Mesenteric fat pad (tissue), 1 donor: ENCODE measurements at places on chromosomes 4 and X. TPM values are rescaled to one million over a fixed set of nuclear protein-coding genes. Genes with fewer than 3 reads are reported as not detected.

- DNase-seq: no peak
Measured at GRCh38 chr4:165383591-165384073, 4.8 kb downstream of the CPE start.

DNA sequence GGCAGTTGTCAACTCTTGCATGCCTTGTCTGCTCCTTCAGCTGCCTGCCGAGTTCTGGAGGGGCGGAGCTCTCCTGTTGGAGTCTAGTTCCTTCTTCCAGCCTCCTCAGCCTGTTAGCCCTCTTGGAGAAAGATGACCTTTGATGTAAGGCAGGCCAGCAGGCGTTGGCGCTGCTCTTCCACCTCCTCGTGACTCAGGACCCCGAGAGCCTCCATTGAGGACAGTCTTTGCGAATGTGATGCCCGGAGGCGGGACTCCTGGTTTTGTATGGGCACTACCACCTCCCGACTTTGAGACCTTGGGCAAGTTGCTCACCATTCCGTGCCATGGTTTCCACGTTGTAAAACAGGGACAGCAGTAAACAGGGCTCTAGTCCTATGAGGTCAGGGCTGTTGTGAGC is 108.3 kb downstream of the TENM3 start:
- no peak for DNase-seq

DGAT2L6 gene
- not detected for total RNA-seq

ZNF185 gene
- 6.3 TPM for total RNA-seq

COL4A5 gene
- total RNA-seq: 1.7 TPM

DNA sequence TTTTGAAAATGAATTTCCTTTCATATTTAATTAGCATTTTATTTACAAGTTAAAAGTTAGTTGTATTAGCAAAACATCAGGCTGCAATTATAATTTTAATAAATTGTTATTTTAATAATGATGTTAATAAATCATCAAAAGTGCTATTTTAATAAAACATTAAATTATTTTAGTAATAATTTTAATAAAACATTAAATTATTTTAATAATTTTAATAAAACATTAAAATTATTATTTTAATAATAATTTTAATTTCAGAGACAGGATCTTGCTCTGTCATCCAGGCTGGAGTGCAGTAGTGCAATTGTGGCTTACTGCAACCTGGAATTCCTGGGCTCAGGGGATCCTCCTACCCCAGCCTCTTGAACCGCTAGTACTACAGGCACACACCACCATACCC is 10.8 kb downstream of the RAP2C start:
- DNase-seq: no peak

- DNase-seq: no peak
Measured at GRCh38 chr4:184534511-184535391, 60.4 kb upstream of the IRF2 start.

GRCh38 chr4:186725469-186726425 is 2.1 kb upstream of the FAT1 start:
- DNase-seq: no peak

LAMTOR3 gene
- total RNA-seq: 31.5 TPM

- no peak for DNase-seq
Measured at GRCh38 chr4:121989715-121990114, 37.9 kb upstream of the TRPC3 start.

- no peak for DNase-seq
Measured at GRCh38 chrX:133859860-133860259, 125.5 kb downstream of the GPC3 start.

MAPK10 gene
- total RNA-seq: 38.9 TPM

- DNase-seq: no peak
Measured at GRCh38 chr4:13982010-13982409, 354.5 kb upstream of the BOD1L1 start.

PNMA6A gene
- total RNA-seq: 2.5 TPM

S100G gene
- not detected for total RNA-seq

DNA sequence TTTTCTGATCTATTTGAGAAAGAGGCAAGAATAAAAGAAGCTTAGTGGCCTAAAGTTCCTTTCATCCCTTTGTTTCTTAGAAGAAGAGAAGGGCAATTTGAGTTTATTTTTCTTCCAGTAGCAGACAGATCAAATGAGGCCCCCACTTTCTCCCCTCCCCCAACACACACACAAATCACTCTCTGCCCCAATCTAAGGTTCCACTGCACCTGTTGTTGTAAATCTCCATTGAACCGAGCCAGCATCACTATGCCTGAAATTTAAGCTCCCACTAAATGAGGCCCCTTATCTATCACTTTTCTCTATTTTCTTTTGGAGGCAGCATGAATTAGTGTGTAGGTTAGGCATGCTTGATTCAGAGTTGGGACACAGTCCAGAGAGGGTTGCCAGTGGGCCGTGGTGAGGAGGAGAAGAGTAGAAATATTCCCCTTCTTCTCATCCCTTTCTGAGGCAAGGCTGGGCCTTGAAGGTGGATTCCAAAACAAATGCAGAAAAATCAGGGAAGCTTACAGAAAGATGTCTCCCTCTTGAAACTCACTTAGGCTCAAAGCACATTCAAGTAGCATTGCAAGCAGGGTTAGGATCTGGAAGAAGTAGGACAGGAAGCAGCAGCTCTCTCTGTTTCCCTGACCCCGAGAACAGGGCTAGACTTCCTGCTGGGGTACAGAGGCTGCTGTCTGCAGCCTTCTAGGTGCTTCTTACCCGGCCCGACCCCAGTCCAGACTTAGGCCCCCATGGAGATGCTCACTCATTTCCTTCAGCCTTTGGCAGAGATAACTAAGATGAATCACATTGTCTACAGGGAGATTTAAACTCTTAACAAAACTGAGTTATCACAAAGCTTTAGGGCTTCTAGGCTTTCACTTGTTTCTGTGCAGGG is 70.7 kb downstream of the RASL11B start:
- DNase-seq: no peak

GRCh38 chr4:89353514-89353913 is 45.9 kb upstream of the GPRIN3 start:
- no peak for DNase-seq

DNA sequence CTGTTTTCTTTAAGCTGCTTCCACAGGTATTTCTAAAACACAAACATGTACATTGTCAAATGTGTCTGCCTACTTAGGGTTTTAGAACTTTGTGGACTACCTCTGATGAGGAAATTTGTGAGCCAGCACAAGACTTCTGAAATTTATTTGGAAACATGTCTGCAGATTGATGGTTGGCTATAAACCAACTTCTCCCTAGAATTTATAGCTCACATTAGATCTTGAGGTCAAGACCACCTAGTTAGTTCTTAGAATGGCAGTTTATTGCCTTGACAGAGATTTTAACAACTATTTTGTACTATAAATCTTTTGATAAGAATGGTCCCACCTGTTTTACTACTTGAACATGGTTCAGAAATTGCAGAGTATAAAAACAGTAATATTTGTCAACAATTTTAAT is 72.7 kb upstream of the AADAT start:
- DNase-seq: no peak

DNA sequence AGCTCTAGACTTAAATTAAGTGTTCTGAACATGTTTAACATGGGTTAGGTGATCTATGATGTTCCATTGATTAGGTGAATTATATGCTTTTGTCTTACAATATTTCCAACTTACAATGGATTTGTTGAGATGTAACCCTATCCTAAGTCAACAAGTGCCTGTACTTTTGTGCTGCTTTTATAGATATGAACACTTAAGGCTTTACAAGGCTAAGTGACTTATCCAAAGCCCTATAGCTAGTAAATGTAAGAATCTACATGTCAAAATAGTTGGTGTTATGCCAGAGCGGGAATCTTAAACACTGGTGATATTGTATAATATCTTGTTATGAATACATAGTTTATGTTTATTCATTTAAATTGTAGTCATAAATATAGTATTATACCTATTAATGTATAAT is 1629.1 kb upstream of the IGFBP7 start:
- DNase-seq: no peak

- no peak for DNase-seq
Measured at GRCh38 chr4:113593400-113594230, 167.9 kb downstream of the CAMK2D start.

- no peak for DNase-seq
Measured at GRCh38 chr4:139963708-139964107, 190.3 kb downstream of the MAML3 start.

XAGE1A gene
- not detected for total RNA-seq

UBE2D3 gene
- 316 TPM for total RNA-seq

WDR17 gene
- 1.4 TPM for total RNA-seq

GRCh38 chr4:53586121-53586816 is 5.0 kb downstream of the LNX1 start:
- no peak for DNase-seq

LIMCH1 gene
- 113 TPM for total RNA-seq

DNA sequence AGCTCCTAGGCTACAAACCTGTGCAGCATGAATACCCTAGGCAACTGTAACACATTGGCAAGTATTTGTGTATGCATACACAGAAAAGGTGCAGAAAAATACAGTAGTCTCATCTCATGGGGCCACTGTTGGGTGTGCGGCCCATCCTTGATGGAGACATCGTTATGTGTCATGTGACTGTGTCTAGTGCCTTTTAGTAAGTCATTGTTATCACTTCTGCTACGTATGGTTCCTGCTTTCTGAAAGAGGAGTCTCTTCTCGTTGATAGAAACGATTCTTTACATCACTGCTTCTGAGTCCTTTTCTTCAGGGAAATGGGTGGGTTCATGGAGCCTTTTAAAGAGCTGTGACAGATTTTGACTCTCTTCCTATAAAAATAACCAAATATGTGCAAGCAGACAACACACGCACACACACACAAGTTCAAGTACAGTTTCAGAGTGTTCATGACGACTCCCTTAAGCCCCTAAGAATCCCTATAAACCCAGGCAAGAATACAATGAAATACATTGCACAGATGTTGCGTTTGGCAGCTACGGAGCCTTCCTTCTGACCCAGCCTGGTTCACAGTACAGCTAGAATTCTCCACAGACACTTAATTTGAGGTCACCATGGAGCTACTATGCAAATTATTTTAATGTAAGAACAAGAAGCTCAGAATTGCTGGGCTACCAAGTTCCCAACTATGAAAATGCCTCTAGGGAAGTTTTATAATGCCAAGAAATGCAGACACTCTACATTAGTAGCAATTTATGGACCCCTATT is 10.2 kb upstream of the STK32B start:
- DNase-seq: no peak

SLC49A3 gene
- 19.0 TPM for total RNA-seq

INTS6L gene
- total RNA-seq: 3.8 TPM

CENPVL2 gene
- not detected for total RNA-seq

GRCh38 chr4:143399113-143399949 is 62.7 kb downstream of the GAB1 start:
- DNase-seq: no peak

- no peak for DNase-seq
Measured at GRCh38 chrX:153702336-153703035, 14.8 kb downstream of the SLC6A8 start.

DNA sequence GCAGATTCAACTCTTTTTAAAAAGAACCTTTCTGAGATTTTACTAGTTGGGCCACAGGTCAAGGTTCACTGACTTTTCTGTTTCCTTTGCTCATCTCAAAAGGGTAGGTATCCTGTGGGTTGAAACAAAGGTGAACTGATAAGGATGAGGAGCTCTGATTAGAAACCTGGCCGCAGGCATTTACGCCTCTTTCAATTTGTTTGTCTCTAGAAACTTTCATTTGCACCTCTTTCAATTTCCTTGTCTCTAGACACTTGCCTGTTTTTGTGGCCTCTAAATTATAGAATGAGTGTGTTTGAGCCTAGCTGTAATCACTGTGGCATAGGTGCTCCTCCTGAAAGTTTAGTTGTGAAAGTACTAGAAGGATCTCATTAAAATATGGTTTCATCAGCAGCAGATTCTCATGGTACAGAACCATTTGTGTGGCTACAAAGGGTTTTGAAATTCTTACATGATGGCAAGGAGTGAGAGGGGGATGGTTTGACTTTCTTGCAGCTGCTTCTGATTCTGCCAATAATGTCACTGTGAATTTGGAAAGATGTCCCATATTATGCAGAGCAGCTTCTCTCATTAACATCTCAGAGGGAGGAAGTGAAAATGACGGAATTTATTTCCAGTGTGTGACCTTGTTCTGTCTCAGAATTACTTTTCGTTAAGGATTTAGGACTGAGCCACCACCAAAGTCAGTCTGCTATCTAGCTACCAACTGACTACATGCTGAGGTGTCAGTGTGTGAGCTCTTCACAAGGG is 142.2 kb downstream of the SH2D1A start:
- DNase-seq: no peak
